ENCODE measurements at places on chromosomes 3 and 15. TPM values are rescaled to one million over a fixed set of nuclear protein-coding genes. Genes with fewer than 3 reads are reported as not detected.

ADAMTS9 gene
- total RNA-seq = not detected

DNA sequence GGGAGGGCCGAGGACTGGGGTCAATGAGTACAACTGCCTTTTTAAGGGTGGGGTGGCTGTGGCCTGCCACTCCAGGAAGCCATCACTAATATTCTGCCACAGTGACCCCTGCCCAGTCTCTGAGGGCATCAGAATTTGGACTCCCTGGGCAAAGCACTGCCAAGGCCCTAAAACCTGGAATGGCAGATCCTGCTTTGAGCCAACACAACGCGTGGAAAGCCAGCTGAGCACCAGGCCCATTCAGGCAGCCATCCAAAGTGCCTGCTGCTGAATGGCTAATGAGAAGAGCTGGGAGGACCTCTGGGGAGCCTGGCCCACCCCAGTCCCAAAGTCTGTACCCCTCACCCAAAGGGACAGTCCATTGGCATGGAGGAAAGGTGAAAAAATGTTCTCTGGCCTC lies 5.0 kb downstream of the TWF2 start:
- DNase-seq = no peak

- DNase-seq = peak; percentile 65
Measured at GRCh38 chr3:46998121-46998851, 18.8 kb downstream of the NBEAL2 start.

DNA sequence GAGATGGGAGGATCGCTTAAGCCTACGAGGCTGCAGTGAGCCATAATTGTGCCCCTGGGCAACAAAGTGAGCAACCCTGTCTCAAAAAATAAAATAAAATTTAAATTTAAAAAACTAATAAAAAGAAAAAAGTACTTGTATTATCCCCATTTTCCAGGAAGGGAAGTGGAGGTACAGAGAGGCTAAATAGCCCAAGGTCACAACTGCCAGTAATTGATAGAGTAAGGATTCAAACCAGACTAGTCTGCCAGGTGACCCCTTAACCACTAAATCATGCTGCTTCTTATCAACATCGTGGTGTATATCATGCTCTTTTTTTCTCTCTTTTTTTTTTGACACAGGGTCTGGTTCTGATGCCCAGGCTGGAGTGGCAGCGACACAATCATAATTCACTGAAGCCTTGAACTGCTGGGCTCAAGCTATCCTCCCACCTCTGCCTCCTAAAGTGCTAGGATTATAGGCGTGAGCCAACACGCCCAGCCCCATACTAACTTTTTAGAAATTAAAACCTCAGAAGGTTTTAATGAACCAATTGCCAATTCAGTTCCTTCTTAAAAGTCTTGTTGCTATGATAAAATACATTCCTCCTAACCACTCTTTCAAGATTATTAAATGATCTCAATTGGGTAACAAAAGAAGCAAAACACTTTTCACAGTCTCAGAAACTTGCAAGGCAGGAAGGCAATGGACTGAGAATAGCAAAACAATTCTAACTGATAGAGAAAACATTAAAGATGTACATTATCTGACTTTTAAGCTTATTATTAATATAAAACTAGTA lies 30.5 kb downstream of the HERC1 start:
- DNase-seq = no peak

GRCh38 chr3:190169877-190170276 lies 49.2 kb upstream of the P3H2 start:
- DNase-seq = no peak

DNA sequence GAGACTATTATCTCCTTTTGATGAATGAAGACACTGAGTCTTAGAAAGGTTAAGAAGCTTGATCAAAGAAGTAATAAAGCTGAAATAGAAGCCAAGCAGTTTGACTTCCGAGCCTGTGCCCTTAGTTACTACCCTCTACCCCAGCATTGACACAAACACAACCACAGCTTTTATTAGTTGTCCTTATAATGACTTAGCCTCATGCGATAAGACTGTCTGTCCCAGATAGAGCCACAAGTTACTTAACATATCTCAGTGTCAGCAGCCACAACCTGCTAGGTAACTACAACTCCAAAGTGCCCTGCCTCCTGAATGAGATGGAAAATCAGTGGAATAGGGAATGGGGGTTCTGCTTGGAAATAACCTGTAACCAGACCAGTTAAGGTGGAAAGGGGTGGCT lies 781.6 kb upstream of the CFAP20DC start:
- no peak for DNase-seq

GP5 gene
- 4.2 TPM for total RNA-seq

DNA sequence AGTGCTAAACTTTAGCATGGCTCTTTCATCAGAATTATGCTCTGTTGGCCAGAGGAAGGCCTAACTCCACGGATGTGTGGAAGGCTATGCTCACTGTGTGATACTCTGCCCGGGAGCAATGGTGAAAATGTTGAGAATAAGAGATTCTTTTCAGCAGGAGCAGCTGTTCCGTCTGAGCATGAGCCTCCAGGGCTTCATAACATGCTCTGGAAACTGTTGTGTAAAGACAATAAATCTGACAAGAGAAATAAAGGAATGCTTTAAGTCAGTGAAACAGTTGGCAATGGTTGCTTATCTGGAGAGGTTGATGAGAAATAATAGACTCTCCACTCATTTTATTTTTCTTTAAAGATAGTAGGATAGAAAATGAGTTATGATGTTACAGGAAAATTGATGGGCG lies 269.8 kb downstream of the DIPK2A start:
- DNase-seq = no peak

DNA sequence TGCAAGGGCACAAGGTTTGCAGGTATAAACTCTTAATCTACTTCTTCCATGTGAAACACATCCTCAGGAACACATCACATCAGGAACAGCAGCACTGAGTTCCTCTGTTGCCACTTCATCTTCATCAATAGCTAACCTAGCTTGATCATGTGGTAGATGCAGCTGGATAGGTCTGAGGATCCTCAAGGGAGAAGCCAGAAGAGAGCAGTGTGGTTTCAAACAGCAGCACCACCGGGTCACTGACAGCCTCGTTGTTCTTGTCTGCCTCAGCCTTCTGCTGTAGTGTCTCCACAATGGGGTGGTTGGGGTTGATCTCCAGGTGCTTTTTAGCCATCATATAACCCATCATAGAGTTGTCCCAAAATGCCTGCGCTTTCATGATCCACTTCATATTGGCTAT lies 58.8 kb downstream of the ADAM10 start:
- DNase-seq = no peak
